Cardiac atrium fibroblast (primary cell): ENCODE measurements at places on chromosomes 1 and 21. TPM values are rescaled to one million over a fixed set of nuclear protein-coding genes. Genes with fewer than 3 reads are reported as not detected.

PCAT6 gene
- 0.97 and 4.9 TPM in 2 replicates for total RNA-seq

LRRC8B gene
- 0.72 and 2.6 TPM in 2 replicates for total RNA-seq

VWA5B1 gene
- not detected in 2 replicates for total RNA-seq

TSPAN2 gene
- total RNA-seq = 0.16 TPM in 1 of 2 replicates, not detected in the other

DNAJC28 gene
- 0.72 and 0.81 TPM in 2 replicates for total RNA-seq

RUNX3 gene
- not detected in 2 replicates for total RNA-seq

RHD gene
- total RNA-seq = not detected in 2 replicates

LCA5L gene
- total RNA-seq = not detected in 2 replicates

TSACC gene
- 2.6 TPM in 1 of 2 replicates, not detected in the other for total RNA-seq

AKNAD1 gene
- not detected in 2 replicates for total RNA-seq

OR6N1 gene
- total RNA-seq = not detected in 2 replicates

SPRR4 gene
- not detected in 2 replicates for total RNA-seq

SPATA45 gene
- total RNA-seq = not detected in 2 replicates

BCL2L15 gene
- not detected in 2 replicates for total RNA-seq

SLC25A33 gene
- 3.6 and 9.4 TPM in 2 replicates for total RNA-seq

OLIG2 gene
- total RNA-seq = not detected in 2 replicates

LDLRAD1 gene
- not detected in 2 replicates for total RNA-seq

CRNN gene
- not detected in 2 replicates for total RNA-seq

FCRL6 gene
- not detected in 2 replicates for total RNA-seq

AQP10 gene
- total RNA-seq = not detected in 2 replicates

PDPN gene
- total RNA-seq = 0.90 and 4.1 TPM in 2 replicates

LRRN2 gene
- under 0.01 TPM in 1 of 2 replicates, not detected in the other for total RNA-seq

IFFO2 gene
- total RNA-seq = 6.3 and 7.0 TPM in 2 replicates

ITGB2 gene
- 0.16 TPM in 1 of 2 replicates, not detected in the other for total RNA-seq

CFAP107 gene
- not detected in 2 replicates for total RNA-seq

KRTAP13-2 gene
- total RNA-seq = not detected in 2 replicates

PRAMEF18 gene
- total RNA-seq = not detected in 2 replicates

TMPRSS15 gene
- total RNA-seq = not detected in 2 replicates

TRIM45 gene
- 1.1 and 3.1 TPM in 2 replicates for total RNA-seq

TBX19 gene
- 0.32 and 0.90 TPM in 2 replicates for total RNA-seq
